GM03348 (cell line): ENCODE measurements at places on chromosomes 12 and 14.
A peak's percentile ranks its signal among the peaks of the same experiment; 100 is the strongest.

- DNase-seq, result no peak
Measured at GRCh38 chr14:95712398-95712797, 1.5 kb downstream of the TCL1A start.

GRCh38 chr14:71287567-71287966 is 380.3 kb downstream of the PCNX1 start:
- DNase-seq, result no peak

GRCh38 chr12:93846936-93847516 is 169.9 kb downstream of the CRADD start:
- DNase-seq, result no peak

DNA sequence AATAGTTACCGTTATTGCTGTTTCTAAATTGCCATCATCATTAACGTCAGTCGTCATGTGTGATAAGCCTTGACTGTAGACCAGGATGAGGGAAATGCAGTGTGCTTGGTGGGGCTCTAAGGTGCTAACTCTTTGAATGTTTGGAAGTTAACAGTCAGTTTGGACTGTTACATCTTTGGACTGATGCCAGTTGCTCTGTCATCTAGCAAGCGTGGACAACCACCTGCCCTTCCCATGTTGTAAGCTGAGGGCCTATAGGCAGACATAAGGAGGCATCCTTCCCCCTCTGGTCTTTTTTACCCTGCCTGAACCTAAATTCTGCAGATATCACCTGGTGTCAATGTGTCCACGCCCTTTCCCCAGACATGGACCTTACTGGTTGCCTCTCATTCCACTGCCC is 94.4 kb downstream of the PPP2R5C start:
- DNase-seq, result no peak

DNA sequence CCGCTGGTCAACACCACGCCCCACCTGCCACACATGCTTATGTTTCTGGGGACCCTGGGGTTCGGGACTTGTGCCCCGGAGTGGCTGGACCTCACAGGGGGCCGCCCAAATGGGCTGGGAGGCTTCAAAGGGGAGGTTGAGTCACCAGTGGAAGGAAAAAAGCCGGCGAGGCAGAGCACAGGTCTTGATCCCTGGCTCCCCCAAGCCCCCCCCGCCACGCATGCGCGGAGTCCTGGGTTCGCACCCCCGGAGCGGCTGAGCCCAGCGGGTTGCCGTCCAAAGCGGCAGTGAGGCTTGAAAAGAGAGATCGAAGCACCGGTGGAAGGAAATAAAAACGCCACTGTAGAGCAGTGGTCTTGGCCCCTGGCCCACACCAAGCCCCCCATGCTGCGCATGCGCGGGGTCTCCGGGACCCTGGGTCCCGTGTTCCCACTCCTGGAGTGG is 313.5 kb downstream of the ALG10 start:
- DNase-seq, result no peak

- no peak for DNase-seq
Measured at GRCh38 chr12:132152411-132152821, 8.2 kb downstream of the NOC4L start.

GRCh38 chr12:89968151-89968700 is 259.6 kb upstream of the ATP2B1 start:
- no peak for DNase-seq

GRCh38 chr12:54421879-54422250 is 2.8 kb upstream of the ITGA5 start:
- no peak for DNase-seq

DNA sequence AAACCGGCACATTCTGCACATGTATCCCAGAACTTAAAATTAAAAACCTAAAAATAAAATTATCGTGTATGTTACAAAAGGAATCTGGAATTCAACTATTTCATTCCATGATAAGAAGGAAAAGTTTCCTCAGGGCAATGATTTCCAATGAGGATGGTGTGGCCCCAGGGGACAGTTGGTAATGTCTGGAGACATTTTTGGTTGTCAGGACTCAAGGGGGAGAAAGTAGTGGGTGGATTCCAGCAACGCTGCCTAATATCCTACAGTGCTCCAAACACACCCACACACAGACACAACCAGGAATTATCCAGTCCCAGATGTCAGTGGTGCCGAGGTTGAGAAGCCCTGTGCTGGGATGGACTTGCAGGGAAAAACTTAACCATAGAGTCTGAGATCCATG is 228.3 kb downstream of the TMEM132D start:
- no peak for DNase-seq

DNA sequence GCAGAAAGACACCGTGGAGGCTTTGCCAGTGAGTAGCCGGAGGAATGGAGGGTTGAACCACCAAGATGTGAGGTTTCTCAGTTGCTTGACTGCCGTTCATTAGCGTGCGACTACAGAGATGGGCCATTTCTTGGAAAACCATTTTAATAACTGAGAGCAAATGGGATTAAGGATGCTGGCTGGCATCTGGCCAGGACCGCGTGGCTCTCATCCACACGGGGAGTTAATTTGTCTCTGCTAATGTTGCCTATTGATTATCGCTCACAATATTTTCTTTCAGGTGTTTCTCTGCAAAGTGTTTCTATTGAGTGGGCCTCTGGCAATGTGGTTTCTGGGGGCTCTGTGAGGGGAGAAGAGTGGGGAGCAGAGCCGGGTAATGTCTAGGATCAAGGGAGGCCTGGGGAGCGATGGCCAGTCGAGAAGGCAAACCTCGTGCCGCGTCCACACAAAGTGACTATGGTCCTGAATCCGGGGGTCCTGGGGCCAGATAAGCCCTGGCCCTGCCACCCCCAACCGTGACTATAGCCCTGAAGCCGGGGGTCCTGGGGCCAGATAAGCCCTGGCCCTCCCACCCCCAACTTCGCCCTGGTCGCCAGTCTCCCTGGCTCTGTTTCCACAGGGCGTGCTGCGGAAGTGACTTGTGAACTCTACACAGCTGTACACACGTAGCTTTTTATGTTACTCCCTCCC is 110.6 kb downstream of the PRMT8 start:
- no peak for DNase-seq

GRCh38 chr12:67813456-67813904 is 164.9 kb downstream of the DYRK2 start:
- no peak for DNase-seq

DNA sequence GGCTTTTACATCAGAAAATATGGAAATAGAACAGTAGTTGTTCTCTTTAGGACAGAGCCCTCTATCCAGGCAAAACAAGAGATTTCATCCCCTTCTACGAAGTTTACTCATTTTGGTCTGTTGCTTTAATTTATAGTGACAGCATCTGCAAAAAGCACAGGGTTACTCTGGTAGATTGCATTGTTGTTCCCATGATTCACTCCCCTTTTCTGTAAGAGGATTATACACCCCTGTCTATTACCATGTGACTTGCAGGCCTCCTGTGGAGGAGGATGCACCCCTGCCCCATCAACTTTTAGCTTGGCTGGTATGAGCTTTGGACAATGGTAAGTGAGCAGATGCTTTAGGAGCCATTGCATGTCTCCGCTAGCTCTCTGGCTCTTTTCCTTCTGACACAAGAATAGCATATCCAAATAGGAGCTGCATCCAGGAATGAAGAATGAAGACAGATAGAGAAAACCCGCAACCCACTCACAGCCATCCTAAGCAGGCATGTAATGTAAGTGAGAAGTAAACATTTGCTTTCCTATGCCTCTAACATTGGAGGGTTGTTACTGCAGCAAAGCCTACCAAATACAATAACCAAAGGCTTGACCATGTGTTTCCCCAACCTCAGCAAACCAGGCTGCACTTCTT is 304.2 kb downstream of the AKAP6 start:
- DNase-seq, result no peak

- DNase-seq, result no peak
Measured at GRCh38 chr12:3311027-3311402, 180.0 kb upstream of the PRMT8 start.

DNA sequence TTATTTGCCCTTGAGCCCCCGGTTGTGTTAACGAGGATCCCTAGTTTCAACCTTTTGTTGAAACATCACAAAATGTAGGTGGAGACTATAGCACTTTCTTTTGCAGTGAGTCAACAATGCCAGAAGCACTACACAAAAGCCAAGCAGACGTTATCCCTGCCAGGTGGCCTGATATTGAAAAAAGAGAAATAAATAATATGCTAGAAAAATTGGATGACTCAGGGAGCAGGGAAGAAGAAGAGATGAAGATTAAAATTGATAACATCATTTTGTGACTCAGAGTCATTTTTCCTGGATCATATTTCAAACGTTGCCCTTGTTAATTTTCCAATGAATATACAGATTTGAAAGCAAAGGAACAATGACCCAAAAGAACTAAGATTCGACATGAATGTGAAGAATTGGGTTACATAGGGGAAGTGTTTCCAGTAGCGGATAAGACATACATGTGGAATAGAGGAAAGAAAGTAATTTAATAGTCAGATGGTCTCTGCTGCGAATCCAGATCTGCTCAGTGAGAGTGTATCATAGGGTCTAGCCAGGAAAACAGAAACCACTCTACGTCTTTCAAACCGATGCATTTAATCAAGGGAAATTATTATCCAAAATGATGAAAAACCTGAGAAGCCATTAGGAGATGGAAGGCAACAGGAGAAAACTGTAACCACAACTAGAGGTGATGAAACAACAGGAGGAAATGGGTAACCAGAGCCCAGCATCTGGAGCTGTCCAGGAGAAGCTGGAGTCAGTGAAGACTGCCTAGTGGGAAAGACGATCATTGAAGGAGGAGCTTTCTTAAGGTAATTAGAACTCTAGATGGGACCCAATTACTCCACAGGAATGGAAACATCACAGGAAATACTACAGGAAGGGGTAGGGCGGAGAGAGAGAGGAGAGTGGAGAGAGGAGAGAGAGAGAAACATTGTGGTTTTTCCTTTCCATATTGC is 57.9 kb downstream of the RERG start:
- DNase-seq, result no peak

- no peak for DNase-seq
Measured at GRCh38 chr14:68772761-68773381, 20.0 kb downstream of the ZFP36L1 start.

GRCh38 chr12:95881331-95881955 is 22.7 kb downstream of the SNRPF start:
- DNase-seq, result peak; percentile 27

GRCh38 chr12:116136340-116136739 is 141.2 kb downstream of the MED13L start:
- DNase-seq, result no peak

DNA sequence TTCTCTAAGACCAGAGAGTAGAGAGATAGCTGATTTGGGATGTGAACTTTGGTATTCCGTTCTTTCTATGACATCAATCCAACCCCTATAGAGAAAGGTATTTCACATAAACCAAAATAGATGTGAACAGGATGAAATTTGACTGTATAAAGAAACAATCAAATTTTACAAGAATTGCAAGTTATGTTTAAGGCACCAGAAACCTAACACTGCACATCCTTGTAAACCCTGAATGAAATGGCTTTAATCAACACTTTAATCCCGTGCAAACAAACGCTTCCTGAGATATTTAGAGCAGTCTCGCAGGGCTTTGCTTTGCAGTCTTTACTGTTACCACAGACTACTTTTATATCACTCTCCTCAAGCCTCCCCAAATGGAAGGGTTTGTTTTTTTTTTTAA is 125.1 kb downstream of the APAF1 start:
- DNase-seq, result no peak

GRCh38 chr14:54105898-54106297 is 149.3 kb upstream of the BMP4 start:
- no peak for DNase-seq

DNA sequence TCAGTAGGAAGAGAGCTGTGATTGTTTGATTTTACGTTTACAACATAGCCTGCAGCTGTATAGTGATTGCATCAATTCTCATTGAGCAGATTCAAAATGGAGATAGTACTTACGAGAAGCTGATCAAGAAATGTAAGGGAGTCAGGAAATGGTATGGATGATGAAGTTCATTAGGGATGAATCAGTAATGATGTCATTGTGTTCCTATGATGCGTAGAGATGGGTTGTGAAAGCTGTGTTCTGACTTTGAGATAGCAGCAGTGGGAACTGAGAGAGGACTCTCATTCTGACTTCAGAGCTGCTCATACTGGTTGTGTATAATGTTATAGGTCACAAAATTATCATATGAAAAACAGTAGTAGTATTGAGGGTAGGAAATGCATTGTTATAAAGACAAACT is 44.0 kb downstream of the TTLL5 start:
- no peak for DNase-seq

DNA sequence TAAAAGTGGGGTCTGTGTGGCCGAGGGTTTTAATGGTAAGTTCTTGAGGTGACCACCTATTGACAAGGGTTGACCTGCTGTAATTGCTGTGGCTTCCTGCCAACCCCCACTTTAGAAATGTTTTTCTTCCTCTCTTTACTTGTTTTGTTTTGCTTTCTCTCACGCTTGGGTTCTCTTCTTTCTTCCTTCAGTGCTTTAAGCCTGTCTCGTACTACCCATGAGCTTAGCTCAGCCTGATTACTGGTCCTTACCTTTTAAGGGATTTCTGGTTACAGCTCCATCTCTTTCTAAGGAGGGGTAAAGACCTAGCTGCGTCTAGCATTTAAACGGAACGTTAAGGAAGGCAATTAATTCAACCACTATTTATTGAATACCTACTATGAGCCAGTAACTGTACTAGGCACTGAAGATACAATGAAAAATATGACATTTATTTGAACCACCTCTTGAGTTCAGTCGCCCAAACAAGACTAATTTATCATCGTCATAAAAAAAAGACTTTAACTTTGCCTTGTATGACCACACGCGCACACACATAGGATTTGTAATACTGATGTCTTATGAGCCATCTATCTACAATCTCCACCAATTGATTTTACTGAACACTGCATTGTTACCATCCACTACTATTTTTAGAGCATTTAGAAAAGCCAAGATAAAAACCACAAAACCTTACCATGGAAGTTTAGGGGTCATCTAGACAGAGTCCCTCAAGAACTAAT is 888 bp upstream of the PPP1R12A start:
- peak; percentile 29 for DNase-seq

- DNase-seq, result no peak
Measured at GRCh38 chr12:52805000-52805399, 8.9 kb downstream of the KRT4 start.

GRCh38 chr14:86237733-86238132 is 707.8 kb downstream of the FLRT2 start:
- DNase-seq, result no peak

DNA sequence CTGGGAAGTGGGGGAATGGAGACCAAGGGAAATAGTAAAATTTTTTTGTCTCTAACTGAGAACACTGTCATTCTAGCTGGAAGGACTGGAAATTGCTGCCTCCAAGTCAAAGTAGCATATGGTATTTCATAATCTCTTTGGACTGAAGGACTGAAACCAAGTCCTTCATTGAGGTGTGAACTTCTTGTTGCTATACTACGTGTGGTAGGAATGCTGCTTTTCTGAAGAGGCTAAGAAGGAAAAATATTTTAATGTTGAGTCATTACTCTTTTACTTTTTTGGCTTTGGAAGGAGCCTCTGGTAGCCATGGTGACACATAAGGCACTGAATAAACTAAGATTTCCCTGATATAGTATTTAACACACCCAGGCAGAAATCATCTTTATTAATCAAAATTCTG is 465.4 kb downstream of the NPAS3 start:
- peak; percentile 69 for DNase-seq

DNA sequence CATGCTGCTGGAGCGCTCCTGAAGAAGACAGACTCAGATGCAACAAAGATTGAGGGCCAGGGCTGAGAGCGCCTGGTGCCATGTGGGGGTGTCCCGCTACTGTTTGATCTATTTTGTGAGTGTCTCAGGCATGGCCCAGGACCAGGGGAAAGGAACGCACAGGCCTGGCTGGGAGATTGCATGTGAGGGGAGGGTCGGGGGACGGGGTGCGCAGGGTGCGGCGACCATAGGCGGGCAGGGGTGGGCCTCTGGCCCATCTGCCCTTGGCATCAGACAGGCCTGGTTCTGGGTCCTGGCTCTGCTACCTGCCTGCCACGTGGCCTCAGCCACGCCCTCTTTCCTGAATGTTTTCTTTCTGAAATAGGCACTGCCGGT is 47.5 kb downstream of the BEGAIN start:
- DNase-seq, result no peak
